ENCODE measurements at places on chromosomes 3 and 15. TPM values are rescaled to one million over a fixed set of nuclear protein-coding genes. Genes with fewer than 3 reads are reported as not detected.
A peak's percentile ranks its signal among the peaks of the same experiment; 100 is the strongest.

GRCh38 chr3:48966876-48967361, 23.1 kb upstream of the P4HTM start:
- no peak overlapping the region for H3K27ac ChIP-seq
- H3K4me3 ChIP-seq: no peak overlapping the region
- H3K27me3 ChIP-seq: no peaks in the 10 kb centered on the region
- no peak for DNase-seq
- peaks cover 16% of the 10 kb centered on the region for H3K36me3 ChIP-seq
- H3K4me1 ChIP-seq: no peaks in the 10 kb centered on the region

Gene CFAP100
- total RNA-seq: not detected

- no peaks in the 10 kb centered on the region for H3K27me3 ChIP-seq
- H3K4me1 ChIP-seq: no peaks in the 10 kb centered on the region
- DNase-seq: no peak
- H3K36me3 ChIP-seq: no peaks in the 10 kb centered on the region
Observed at GRCh38 chr15:66232267-66232625, 21.3 kb downstream of the MEGF11 start.

DNA sequence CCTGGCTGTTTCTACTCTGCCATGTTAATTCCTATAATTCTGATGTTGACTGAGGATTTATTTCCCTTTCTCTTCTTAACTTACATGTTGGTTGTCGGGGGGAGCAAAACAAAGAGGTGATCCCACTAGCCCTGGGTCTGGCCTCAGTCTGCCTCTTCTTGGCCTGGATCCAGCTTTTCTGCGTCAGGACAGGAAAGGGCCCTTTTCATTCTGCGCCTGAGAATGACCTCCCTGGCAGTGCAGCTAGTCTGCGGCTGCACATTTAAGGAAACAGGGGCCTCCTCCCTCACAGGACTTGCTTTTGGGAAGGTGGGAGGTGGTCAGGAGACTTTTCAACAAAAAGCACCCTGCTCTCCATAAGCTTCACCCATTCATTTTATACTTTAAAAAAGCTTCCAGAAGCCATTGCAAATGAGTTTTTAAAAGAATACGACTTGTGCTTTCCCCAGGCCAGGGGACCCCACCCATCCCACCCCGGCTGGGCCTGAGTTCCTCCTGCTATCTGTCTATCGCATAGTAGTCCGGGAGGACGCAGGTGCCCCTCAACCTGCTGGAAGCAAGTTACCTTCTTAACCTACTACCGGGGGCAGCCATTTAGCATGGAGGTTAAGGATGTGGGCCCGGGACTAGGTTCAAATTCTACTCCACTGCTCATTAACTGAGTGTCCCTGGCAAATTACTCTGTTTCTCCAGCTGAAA, 21.3 kb upstream of the EHD4 start:
- H3K4me1 ChIP-seq: no peaks in the 10 kb centered on the region
- no peaks in the 10 kb centered on the region for H3K27me3 ChIP-seq
- no peak overlapping the region for H3K4me3 ChIP-seq

Gene TEX55
- not detected for total RNA-seq

GRCh38 chr3:156847752-156848448, 21.7 kb downstream of the LEKR1 start:
- no peak overlapping the region for H3K27ac ChIP-seq
- H3K36me3 ChIP-seq: no peaks in the 10 kb centered on the region
- H3K27me3 ChIP-seq: no peaks in the 10 kb centered on the region
- H3K4me1 ChIP-seq: no peaks in the 10 kb centered on the region

Gene EIF4E3
- total RNA-seq: 58.1 TPM

GRCh38 chr15:96311956-96312294, 18.6 kb upstream of the NR2F2 start:
- no peak overlapping the region for H3K27ac ChIP-seq
- H3K36me3 ChIP-seq: no peaks in the 10 kb centered on the region
- H3K4me1 ChIP-seq: no peaks in the 10 kb centered on the region
- H3K27me3 ChIP-seq: no peaks in the 10 kb centered on the region
- no peak overlapping the region for H3K4me3 ChIP-seq

GRCh38 chr15:81548365-81549130, 174.5 kb upstream of the TMC3 start:
- H3K4me1 ChIP-seq: no peaks in the 10 kb centered on the region
- no peak for DNase-seq
- no peaks in the 10 kb centered on the region for H3K27me3 ChIP-seq
- no peak overlapping the region for H3K4me3 ChIP-seq
- no peaks in the 10 kb centered on the region for H3K36me3 ChIP-seq

GRCh38 chr3:191255156-191255555, 56.1 kb downstream of the OSTN start:
- no peak overlapping the region for H3K4me3 ChIP-seq
- no peaks in the 10 kb centered on the region for H3K4me1 ChIP-seq
- H3K36me3 ChIP-seq: no peaks in the 10 kb centered on the region
- no peak for DNase-seq
- H3K27me3 ChIP-seq: no peaks in the 10 kb centered on the region

Gene PIERCE2
- total RNA-seq: 4.5 TPM

Gene RETNLB
- total RNA-seq: not detected

Gene SLC9A9
- 2.6 TPM for total RNA-seq

DNA sequence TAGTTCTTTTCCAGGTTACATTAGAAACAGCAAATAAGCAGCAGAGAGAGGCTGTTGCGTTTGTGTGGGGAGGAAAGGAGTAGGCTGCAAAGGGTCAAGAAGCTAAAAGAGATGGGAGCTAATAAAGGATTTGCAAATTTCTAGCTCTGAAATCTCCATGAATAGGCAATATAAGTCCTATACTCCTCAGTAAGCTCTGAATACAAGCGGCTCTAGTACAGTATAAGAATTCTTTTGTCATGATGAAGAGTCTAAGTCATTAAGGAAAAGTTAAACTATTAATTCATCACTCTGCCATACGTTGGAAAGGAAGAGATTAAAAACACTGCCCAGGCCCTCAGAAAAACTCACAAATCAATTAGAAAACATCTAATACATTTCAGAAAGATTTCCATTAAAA, 59.3 kb downstream of the CEP152 start:
- no peak for DNase-seq
- H3K4me1 ChIP-seq: no peaks in the 10 kb centered on the region
- no peak overlapping the region for H3K27ac ChIP-seq
- no peaks in the 10 kb centered on the region for H3K27me3 ChIP-seq

Gene PLIN1
- total RNA-seq: 0.87 TPM

- H3K4me1 ChIP-seq: no peaks in the 10 kb centered on the region
- peak; percentile 22 for DNase-seq
- H3K4me3 ChIP-seq: no peak overlapping the region
- H3K27me3 ChIP-seq: no peaks in the 10 kb centered on the region
- H3K27ac ChIP-seq: no peak overlapping the region
- H3K36me3 ChIP-seq: no peaks in the 10 kb centered on the region
Observed at GRCh38 chr15:23877502-23878412, 190.7 kb upstream of the NDN start.

GRCh38 chr3:36282766-36283165, 97.5 kb upstream of the STAC start:
- no peaks in the 10 kb centered on the region for H3K27me3 ChIP-seq
- H3K36me3 ChIP-seq: no peaks in the 10 kb centered on the region
- no peak overlapping the region for H3K27ac ChIP-seq
- no peak overlapping the region for H3K4me3 ChIP-seq
- no peaks in the 10 kb centered on the region for H3K4me1 ChIP-seq

Gene EPHA3
- 5.4 TPM for total RNA-seq

GRCh38 chr3:59551834-59552233, 502.0 kb upstream of the CFAP20DC start:
- DNase-seq: no peak
- no peaks in the 10 kb centered on the region for H3K36me3 ChIP-seq
- no peaks in the 10 kb centered on the region for H3K27me3 ChIP-seq
- no peaks in the 10 kb centered on the region for H3K4me1 ChIP-seq

GRCh38 chr3:188926111-188926510, 245.7 kb upstream of the TPRG1 start:
- H3K4me1 ChIP-seq: no peaks in the 10 kb centered on the region
- no peaks in the 10 kb centered on the region for H3K27me3 ChIP-seq
- H3K4me3 ChIP-seq: no peak overlapping the region
- H3K36me3 ChIP-seq: no peaks in the 10 kb centered on the region

Gene C3orf38
- total RNA-seq: 13.9 TPM

- H3K4me3 ChIP-seq: no peak overlapping the region
- DNase-seq: no peak
- no peak overlapping the region for H3K27ac ChIP-seq
- no peaks in the 10 kb centered on the region for H3K27me3 ChIP-seq
- H3K4me1 ChIP-seq: no peaks in the 10 kb centered on the region
Observed at GRCh38 chr3:139123377-139124095, 78.8 kb upstream of the PRR23C start.

Gene ALDH1L1
- total RNA-seq: 27.0 TPM
